ENCODE measurements at places on chromosomes 4 and X.

GRCh38 chr4:184747034-184747830 is 13.3 kb upstream of the CENPU start:
- no peak for DNase-seq

DNA sequence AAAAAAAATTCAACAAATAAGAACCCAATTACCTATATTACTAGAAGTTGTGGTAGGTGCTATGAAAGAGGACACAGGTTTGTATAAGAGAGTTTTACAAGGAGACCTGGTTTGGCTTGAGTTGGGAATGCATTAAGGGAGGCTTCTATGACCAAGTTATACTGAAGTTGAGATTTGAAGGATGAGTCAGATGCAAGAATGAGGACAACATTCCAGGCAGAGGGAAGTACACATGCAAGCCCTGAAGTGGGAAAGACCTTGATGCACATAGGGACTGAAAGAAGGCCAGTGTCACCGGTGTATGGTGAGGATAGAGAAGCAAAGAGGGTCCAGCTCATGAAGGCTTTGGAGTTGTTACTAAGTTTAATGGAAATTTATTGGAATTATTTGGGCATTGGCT is 52.2 kb downstream of the ANK2 start:
- no peak for DNase-seq

DNA sequence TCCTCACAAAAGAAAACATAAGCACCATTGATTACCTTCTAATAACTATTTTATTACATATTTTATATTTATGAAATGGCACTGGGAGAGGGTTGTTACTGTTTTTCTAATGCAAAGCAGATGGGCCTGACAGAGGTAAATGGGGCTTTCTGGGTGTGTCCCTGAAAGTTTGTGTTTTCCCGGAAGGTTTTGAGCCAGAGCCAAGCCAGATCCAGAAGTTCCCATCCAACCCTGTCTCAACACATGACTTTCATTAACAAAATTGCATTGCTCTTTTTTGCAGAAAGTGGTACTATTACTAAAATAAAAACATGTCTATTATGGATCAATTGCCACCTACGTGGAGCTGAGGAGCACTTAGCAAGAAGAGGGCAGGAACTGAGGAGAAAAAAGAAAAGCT is 181.3 kb downstream of the RAB28 start:
- no peak for DNase-seq

DNA sequence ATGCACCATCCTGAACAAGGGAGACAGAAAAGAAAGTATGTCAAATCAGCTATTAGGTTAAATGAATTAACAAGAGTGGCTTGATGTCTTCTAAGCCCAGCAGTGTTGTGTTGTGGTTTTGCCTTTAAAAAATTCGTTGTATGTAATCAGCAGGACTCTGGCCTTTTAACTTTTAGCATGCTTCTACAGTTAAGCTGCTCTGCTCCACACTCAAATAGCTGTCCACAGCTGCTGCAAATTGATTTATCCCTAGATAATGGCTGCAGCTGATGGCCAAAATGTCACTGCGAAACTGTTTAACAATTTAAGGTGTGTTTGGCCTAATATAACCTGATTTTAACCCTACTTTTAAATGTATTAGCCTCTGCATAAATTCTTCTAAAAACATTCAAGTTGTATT is 85.8 kb downstream of the CXXC4 start:
- no peak for DNase-seq

DNA sequence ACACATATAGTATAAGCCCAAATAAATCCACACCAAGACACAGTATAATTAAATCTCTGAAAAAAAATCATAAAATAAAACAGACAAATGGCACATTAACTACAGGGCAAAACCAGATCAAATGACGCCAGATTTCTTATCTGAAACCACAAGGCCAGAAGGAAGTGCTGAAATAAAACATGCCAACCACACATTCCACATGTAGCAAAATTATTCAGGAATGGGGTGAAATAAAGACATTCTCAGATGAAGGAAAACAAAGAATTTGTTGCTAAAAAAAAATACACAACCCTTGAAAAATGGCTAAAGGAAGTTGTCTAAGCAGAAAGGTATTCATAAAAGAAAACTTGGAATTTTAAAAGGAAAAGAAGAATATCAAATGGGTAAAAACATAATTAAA is 4.5 kb upstream of the DCAF12L1 start:
- no peak for DNase-seq

DNA sequence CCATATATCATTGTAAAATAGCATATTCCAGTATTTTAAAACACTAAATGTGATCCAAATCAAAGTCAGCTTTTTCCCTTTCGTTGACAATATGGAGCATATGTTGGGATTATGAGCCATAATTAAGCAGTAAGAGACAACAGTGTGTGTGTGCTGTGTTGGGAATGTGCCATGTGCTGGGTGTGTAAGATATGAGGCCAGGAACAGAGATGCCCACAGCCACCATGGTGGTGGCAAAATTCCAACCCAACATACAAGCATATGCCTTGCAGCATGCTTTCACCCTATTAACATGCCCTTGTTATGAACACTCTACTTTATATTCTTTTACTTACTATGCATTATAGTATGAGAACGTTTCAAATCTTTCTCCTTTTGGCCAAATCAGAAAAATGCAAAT is 1560.4 kb upstream of the TENM3 start:
- no peak for DNase-seq

DNA sequence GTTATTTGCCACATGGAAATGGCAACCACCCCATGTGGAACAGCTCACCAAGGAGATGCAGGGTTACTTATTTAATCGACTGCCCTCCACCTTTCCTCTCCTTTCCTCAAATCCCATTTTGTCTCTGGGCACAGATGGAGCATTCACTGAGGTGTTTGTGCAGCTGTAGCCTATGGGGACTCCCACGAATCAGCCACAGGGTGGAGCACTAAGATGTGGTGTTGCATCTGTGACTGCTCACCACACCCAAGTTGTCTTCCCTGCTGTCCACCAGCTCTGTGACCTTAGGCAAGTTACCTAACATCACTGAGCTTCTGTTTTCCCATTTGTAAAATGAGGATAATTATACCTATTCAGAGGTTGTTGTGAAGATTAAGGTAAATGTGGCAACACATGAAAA is 252.4 kb upstream of the CPEB2 start:
- DNase-seq = no peak

GRCh38 chrX:97452283-97452682 is 568.6 kb downstream of the RPA4 start:
- DNase-seq = no peak

- DNase-seq = peak; percentile 73
Measured at GRCh38 chr4:7070729-7071511, 3.1 kb upstream of the GRPEL1 start.

GRCh38 chrX:531611-531936 is 99.0 kb upstream of the SHOX start:
- no peak for DNase-seq

DNA sequence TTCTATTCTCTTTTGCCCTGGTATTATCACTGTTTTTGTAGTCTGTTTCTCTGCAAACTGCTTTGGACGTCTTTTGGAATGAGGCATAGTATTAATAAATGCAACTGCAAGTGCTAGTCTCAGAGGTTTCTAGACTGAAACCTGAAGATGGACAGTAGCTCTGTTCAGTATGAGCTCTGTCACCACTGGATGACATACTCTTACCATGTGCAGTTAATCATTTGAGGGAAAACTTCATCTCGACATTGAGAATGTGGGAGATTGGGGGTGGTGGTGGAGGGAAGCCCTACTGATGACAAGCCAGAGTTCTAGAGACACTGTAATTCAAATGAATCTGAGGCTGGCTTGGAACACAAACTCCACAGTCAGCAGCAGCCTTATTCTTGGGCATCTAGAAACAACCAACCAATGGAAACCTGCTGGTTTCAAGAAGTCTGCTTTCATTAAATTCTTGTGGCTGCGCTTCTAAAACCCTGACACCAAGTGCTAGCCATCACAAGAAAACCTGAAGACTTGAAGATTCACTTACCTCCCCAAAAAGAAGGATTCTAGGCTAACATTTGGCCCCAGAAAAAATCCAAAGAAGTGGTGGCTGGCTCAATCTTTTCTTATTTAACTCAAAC is 161.7 kb downstream of the RASL11B start:
- no peak for DNase-seq

GRCh38 chrX:23766650-23767551 is 16.1 kb upstream of the SAT1 start:
- no peak for DNase-seq

DNA sequence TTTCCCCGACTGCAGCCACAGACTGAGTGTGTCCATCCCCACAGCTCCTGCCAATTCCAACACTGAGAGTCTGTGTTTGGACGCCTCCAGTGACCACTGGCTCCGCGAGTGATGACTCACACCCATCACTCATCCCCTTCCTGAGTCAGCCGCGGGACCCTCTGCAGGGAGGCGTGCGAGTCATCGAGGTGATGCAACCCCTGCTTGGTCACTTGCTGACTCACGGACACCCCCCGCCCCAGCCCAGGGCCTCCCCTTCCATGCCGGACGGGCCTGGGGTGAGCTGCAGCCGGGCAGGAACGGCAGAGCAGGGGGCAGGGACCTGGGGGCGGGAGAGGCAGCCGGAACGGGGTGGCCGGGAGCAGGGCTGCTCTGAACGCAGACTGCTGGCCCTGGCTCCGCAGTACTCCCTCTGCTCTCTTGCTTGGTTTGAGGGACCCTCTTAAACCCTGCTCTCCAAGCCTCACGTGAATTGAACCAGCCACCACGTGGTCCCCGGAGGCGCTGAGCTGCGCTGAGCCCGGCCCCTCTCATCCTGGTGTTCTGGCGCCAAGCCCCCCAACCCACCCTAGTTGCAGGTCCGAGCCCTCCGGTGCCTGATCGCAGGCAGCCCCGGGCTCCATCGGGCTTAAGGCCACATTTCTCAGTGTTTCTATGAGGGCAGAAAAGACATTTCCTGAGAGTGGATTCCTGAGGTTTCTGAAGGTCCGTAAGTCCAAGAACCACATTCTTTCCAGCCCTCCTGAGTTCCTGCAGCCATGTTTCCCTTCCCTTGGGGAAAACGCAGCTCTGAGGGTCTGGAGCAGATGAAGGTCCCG is 32.4 kb downstream of the FGFRL1 start:
- DNase-seq = no peak

- no peak for DNase-seq
Measured at GRCh38 chr4:161350946-161351345, 812.9 kb downstream of the FSTL5 start.

GRCh38 chr4:24730256-24731001 is 64.9 kb upstream of the SOD3 start:
- DNase-seq = no peak

- no peak for DNase-seq
Measured at GRCh38 chr4:123352240-123352945, 44.2 kb upstream of the SPRY1 start.

- no peak for DNase-seq
Measured at GRCh38 chr4:93178279-93178678, 650.3 kb upstream of the ATOH1 start.

- no peak for DNase-seq
Measured at GRCh38 chr4:52655506-52655905, 3.6 kb downstream of the USP46 start.

- DNase-seq = no peak
Measured at GRCh38 chr4:535924-536281, 36.9 kb downstream of the PIGG start.

- no peak for DNase-seq
Measured at GRCh38 chr4:143254491-143255226, 69.9 kb downstream of the USP38 start.

DNA sequence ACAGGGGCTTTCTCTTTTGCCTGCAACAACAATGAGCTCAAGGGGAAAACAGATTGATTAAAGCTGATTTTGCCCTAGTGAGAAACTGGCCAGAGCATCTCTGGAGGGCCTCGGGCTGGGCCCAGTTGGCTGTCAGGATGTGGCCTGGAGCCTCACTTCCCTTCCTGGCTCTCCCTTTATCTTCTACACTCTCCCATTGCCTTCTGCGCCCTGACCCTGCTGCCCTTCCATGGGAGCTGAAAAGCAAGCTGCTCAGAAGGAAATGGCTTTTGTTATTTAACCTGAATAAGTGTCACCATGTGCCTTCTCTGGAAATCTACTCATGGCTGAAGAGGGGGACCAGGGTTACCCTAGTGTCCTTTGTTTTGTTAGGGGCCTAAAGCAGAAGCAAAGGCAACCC is 43.8 kb downstream of the NHSL2 start:
- DNase-seq = no peak

DNA sequence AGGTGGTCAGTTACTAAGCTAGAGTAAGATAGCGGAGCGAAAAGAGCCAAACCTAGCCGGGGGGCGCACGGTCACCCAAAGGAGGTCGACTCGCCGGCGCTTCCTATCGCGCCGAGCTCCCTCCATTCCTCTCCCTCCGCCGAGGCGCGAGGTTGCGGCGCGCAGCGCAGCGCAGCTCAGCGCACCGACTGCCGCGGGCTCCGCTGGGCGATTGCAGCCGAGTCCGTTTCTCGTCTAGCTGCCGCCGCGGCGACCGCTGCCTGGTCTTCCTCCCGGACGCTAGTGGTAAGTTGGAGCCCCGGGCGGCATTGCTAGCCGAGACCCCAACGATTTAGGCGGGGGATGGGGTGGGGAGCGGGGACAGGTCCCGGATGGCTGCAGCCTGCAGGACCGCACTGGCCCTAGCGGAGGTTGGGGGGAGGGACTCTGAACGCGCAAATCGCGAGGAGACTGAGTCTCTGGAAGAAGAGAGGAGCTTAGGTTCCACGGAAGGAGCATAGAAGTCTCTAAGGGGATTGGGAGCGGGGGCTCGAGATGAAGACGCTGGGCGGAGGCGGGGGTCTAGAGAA is 573 bp downstream of the HTR2C start:
- DNase-seq = no peak

GRCh38 chr4:112557676-112558411 is 41.9 kb upstream of the NEUROG2 start:
- DNase-seq = no peak

- no peak for DNase-seq
Measured at GRCh38 chr4:41719417-41719816, 29.1 kb downstream of the PHOX2B start.

- DNase-seq = no peak
Measured at GRCh38 chrX:54794795-54795194, 3.3 kb downstream of the ITIH6 start.
